H4 (cell line): ENCODE measurements at places on chromosomes 7 and 10. TPM values are rescaled to one million over a fixed set of nuclear protein-coding genes. Genes with fewer than 3 reads are reported as not detected.

TUBGCP2 gene
- total RNA-seq: 49.1 and 54.5 TPM in 2 replicates

AKR1C8 gene
- total RNA-seq: 0.08 and 0.12 TPM in 2 replicates

CCL26 gene
- 18.3 and 20.7 TPM in 2 replicates for total RNA-seq

LDB3 gene
- total RNA-seq: 0.08 and 0.16 TPM in 2 replicates

YAE1 gene
- total RNA-seq: 56.8 and 85.4 TPM in 2 replicates

DHTKD1 gene
- 7.8 and 8.3 TPM in 2 replicates for total RNA-seq

SORCS1 gene
- 0.35 TPM in 1 of 2 replicates, not detected in the other for total RNA-seq

NPC1L1 gene
- 0.10 TPM in 1 of 2 replicates, not detected in the other for total RNA-seq

MUC3A gene
- not detected in 2 replicates for total RNA-seq

SPRN gene
- not detected in 2 replicates for total RNA-seq

C10orf120 gene
- not detected in 2 replicates for total RNA-seq

ASZ1 gene
- 0.14 TPM in 1 of 2 replicates, not detected in the other for total RNA-seq

PPP1R17 gene
- not detected in 2 replicates for total RNA-seq
